ENCODE measurements at places on chromosomes 2 and 18. TPM values are rescaled to one million over a fixed set of nuclear protein-coding genes. Genes with fewer than 3 reads are reported as not detected.

DNA sequence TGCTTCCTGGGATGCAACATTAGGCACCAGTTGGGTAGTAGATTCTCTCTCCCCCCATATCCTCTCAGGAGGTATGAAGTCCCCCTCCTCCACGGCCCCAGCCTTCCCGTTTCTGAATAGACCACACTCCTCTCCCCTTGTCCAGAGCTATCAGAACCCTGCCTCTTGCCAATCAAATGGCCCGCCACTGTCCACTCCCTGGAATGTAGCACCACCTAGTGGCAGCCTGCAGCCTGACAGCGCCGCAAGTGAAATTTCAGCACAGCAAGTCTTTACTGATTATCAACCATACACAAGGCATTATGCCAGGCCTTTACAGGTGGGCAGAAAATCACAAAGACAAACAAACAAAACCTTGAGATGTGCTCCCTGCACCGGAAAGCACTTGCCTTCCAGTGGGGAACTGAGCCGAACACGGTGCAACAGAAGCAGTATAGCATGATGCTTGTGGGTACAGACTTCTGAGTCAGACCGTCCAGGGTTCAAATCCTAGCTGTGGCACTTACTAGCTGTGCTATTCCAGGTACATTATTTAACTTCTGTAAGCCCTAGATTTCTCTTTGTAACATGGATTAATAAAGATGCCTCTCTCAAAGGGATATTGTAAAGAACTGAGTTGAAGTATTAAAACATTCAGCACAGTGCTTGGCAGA lies 174.0 kb downstream of the SMAD2 start:
- DNase-seq, result peak; percentile 28

DNA sequence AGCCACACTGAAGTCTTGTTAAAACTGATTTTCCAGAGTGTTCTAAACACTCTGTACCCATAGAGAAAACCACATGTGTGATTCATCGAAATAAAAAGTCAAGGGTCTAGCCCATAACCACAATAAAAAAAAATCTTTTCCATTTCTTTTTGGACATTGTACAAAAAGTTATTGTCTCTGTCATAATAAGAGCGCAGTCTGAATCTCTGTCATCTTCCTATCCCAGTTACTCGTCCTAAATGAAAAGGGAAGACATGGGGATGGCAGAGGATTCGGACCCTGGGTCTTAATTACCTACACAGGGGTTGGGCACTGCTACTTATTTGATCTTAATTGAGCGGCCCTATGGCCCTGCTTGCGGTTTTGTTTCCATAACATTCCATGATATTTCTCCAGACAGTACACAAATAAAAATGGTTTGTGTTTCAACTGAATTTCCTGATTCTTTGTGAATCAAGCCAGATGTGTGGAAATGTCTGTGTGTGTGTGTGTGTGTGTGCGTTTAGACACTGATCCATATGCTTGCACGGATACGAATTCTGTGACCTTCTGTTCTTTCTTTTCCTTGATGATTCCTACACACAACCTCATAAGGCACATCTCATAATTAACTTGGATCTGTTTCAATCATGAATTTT lies 133.4 kb upstream of the SPATS2L start:
- DNase-seq, result no peak

DNA sequence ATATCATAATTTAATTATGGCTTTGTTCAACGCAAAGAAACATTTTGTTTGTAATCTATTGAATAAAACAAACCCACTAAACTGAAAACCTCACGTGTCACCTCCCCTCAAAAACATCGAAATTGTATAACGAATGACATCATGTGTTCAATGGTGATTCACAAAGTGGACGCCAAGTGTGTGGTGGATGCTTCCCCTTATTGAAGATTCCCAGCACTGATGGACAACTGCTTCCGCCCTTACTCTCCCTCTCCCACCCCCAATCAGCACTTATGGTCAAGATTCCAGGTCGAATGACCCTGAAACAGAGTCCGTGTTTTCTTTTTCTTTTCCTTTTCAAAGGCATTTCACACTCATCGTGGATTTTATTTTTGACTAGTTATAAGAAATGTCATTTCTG lies 383.0 kb upstream of the SMIM21 start:
- DNase-seq, result peak; percentile 19

DNA sequence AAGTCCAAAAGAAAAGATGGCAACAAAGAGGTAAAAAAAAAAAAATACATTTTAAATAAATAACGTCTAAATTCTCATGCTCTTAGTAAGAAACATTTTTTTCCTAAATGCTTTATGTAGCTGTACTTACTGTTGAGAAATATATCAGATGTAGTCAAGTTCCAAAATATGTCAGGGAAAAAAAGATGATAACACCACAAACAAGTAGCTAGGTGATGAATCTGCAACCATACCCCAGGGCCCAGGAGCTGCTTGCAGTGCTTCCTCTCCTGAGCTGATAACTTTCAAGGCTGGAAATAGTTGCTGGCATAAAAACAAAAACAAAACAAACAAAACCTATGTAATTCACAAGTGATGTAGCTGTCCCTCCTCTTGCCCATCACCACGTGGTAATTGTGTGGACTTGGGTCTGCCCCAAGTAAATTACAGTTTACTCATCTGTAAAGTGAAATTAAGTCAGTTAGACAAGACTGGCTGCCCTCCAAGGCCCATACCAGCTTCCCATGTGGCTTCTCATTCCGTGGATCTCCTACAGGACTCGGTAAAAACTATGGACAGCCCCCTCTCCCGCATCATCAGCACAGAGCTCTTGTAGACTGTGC lies 82.6 kb downstream of the SP100 start:
- no peak for DNase-seq

DNA sequence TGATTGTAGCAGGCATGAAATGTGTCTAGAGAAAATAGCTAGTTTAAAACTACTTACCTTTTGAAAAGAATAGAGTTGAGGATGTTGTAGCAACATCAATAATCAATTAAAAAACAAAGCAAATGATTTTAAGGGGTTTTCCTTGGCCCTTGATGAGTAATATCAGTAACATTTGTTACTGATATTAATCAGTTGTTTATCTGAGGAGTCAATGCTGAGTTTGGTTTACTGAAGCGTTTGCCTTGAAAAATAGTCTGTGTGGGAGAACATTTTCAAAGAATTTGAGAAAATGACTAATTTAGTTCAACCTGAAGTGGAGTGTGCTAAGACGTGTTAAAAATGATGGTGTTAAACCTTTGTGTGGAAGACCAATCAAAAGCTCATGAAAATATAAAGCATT lies 9.3 kb downstream of the PTH2R start:
- DNase-seq, result no peak

- no peak for DNase-seq
Observed at GRCh38 chr2:114526841-114527240, 84.4 kb downstream of the DPP10 start.

GRCh38 chr18:13273800-13274199 lies 55.2 kb downstream of the LDLRAD4 start:
- DNase-seq, result no peak

DNA sequence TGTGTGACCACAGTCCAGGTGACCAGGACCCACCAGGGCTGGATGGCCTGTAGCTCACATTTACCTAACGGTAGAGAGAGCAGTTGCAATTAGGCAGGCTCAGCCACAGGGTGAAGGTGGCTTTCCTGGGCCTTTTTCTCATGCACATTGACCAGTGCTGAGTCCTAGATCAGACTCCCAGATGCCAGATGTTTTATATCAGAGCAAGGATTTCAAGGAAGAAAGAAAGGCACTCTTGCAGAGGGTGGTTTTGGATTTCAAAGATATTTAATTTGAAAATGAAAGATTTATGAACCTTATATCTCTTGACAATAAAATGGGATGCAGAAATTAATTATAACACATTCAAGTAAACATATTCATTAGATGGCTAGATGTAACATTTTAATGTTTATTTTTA lies 694.2 kb upstream of the GYPC start:
- peak; percentile 60 for DNase-seq

- no peak for DNase-seq
Observed at GRCh38 chr2:161208527-161209139, 48.4 kb downstream of the TANK start.

- no peak for DNase-seq
Observed at GRCh38 chr2:238638982-238639628, 208.8 kb upstream of the TWIST2 start.

GRCh38 chr18:60096428-60096827 lies 196.6 kb downstream of the PMAIP1 start:
- no peak for DNase-seq

DNA sequence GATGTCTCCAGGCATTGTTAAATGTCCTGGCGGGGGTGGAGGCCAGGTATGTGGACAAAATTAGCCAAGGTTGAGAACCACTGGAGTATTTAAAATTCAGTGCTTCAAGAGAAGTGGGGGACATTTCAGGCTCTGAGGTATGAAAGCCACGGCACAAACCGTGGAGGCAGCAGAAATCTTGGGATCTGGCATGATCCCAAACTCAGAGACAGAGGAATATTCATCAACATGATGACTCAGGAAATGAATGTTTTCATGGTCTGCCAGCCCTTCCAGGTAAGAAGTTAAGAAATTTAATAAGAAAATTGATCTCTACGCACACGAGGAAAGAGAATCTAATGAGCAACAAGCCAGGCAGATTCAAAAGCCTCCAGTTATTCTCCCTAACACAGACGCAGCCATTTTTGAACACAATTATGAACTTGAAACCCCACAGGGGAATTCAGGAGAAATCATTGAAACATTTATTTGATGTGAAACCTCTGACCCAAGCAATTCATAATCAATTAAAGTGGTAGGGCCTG lies 11.3 kb upstream of the GRP start:
- no peak for DNase-seq

- DNase-seq, result no peak
Observed at GRCh38 chr18:73244401-73244800, 376.6 kb upstream of the NETO1 start.

DNA sequence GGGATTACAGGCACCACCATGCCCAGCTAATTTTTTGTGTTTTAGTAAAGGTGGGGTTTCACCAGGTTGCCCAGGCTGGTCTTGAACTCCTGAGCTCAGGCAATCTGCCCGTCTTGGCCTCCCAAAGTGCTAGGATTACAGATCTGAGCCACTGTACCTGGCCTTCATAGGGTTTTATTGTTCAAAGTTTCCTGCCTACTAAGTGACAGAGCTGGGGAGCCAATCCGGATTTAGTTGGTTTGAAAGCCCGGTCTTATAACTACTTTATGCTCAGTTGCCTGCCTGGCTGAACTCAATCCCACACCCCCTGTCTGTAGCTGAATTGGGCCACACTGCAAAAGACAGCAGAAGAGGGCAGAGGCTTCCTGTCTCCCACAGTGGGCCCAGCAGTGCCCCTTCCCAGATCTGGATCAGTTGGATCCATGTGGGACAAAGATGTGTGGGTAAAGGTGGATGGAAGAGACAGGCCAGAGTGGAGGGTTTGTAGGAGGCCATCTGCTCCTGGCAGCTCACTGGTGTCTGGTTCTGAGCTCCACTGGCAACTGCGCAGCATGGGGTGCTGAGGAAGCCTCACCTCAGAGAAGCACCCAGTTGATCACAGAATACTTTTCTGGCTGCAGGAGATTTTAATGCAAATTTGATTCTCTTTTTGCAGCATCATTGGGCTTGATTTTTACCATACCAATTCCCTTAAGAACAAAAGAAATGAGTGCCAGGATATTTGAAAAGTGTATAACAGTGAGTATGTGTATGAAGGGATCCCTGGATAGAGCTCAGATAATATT lies 144.9 kb downstream of the DDX1 start:
- no peak for DNase-seq

- no peak for DNase-seq
Observed at GRCh38 chr2:133146893-133147292, 421.4 kb downstream of the NCKAP5 start.

DNA sequence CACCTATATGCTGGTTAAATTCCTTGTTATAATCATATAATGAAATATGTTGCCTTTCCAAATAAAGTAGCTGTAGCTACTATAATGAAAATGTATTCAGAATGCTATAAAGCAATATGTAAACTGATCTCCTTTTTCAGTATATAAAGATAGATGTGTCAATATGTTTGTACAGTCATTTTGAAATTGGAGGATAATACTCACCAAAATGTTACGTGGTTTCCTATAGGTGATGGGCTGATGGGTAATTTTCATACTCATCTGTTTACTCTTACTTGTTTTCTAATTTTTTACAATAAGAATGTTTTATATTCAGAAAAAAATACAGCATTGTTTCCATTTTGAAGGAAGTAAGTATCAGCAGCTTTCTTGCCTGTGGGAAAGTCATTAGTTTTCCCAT lies 70.2 kb downstream of the PRKRA start:
- DNase-seq, result no peak

WNT6 gene
- polyA plus RNA-seq, result 0.36 TPM

EVX2 gene
- not detected for polyA plus RNA-seq

PID1 gene
- 4.8 TPM for polyA plus RNA-seq

GPR45 gene
- 0.22 TPM for polyA plus RNA-seq

DPP4 gene
- polyA plus RNA-seq, result 121 TPM

ANKRD29 gene
- 1.1 TPM for polyA plus RNA-seq

SERPINB13 gene
- polyA plus RNA-seq, result not detected

SATB2 gene
- polyA plus RNA-seq, result 15.2 TPM

ASIC4 gene
- 0.21 TPM for polyA plus RNA-seq

ARHGAP25 gene
- polyA plus RNA-seq, result 7.0 TPM

COL6A3 gene
- polyA plus RNA-seq, result 257 TPM

CHRNG gene
- 0.87 TPM for polyA plus RNA-seq

C2orf80 gene
- polyA plus RNA-seq, result 0.27 TPM

All from renal pelvis (tissue), 12 donors.